ENCODE measurements at places on chromosomes 11 and 22.
A peak's percentile ranks its signal among the peaks of the same experiment; 100 is the strongest.

GRCh38 chr22:25165785-25166184 lies 33.9 kb upstream of the CRYBB3 start:
- DNase-seq, result no peak

DNA sequence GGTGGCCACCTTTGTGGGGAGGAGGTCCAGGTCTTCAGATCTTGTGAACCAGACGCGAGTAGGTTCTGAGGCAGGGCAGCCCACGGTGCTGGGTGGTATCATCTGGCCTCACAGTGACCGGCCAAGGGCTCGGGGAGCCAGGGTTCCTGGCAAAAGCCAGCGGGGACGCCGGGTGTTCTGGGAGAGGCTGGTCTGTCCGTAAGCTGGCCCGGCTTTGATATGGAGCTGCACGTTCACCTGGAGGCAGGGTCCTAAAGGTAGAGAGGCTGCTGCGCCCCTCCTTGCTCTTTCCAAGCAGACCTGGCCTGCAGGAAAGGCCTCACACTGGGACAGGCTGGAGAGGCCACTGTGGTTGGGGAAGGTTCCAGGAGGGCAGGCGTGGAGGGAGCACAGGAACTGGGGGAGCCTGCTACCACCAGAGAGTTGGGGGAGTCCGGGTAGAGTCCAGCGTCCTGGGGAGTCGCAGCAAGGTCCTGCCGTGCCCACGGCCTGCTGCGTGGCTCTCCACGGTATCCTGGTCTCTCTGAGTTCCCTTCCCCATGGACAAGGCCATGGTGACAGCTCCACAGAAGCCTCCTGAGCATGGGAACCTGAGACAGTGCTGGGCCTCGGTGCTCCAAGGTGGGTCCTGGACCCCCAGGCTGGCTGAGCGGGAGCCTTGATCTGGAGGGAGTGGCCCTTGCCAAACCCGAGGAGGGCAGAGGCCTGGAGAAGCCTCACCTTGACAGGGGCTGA lies 452.4 kb upstream of the B3GAT1 start:
- no peak for DNase-seq

DNA sequence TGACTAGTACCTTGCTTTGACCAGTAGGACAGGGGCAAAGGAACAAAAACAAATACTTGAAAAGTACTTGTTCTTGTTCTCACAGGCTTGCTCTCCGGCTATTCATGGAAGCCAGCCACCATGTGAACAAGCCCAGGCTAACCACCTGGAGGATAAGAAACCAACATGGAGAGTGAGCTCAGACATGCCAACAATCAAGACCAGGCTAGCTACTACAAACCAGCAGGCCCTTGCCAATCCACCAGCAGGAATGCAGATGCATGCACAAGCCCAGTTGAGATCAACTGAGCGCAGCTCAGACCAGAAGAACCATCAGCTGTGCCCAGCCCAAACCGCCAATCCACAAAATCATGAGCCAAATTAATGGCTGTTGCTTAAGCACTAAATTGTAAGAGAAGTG lies 180.1 kb upstream of the ISX start:
- DNase-seq, result no peak

GRCh38 chr11:64250415-64251015 lies 815 bp upstream of the PLCB3 start:
- no peak for DNase-seq

DNA sequence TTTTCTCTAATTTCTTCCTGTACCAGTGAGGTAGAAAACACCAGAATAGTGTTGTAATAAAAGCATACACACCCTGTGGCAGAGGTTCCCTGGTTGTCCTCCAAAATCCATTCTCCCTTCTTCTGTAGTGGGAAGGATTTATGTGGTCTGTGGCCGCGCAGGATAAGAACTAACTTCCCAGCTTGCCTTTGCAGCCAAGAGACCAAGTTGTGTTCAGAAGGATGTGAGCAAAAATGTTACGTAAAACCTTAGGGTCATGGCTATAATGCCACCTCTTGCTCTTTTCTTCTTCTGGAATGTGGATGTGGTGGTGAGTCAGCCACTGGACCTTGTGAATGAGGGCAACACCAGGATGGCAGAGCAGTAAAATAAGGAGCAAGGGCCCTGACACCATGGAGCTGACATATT lies 28.4 kb downstream of the CCDC90B start:
- DNase-seq, result peak; percentile 89

DNA sequence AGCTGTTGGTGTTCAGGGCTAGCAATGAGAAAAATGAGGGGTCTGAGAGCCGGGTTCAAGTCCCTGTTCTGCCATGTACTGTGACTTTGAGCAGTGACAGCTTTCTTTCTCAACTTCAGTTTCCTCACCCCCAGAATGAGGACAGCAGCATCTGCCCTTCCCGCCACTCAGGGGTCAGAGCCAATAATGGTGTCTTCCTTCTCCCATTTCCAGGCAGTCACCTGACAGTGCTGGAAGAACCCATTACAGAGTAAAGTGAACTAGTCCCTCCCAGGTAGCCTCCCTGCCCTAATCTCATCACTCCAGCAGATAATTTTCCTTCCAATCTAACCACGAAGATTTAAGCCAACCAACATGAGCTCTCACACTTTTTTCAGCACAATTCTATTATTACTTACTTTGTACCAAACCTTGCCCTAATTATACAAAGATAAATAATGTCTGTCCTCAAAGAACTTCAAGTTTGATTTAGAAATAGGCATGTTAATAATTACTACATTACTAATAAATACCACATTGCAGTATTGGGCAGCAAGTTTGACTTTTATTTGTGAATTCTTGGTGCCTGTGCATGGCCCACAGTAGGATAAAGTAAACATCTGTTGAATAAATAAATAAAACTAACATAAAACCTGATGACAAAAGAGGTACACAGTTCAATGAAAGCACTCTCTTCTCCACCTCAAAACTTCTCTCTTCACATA lies 61.0 kb downstream of the SERGEF start:
- DNase-seq, result no peak

- DNase-seq, result no peak
These were observed 121.8 kb downstream of the ETS1 start for GRCh38 chr11:128465531-128465930.

DNA sequence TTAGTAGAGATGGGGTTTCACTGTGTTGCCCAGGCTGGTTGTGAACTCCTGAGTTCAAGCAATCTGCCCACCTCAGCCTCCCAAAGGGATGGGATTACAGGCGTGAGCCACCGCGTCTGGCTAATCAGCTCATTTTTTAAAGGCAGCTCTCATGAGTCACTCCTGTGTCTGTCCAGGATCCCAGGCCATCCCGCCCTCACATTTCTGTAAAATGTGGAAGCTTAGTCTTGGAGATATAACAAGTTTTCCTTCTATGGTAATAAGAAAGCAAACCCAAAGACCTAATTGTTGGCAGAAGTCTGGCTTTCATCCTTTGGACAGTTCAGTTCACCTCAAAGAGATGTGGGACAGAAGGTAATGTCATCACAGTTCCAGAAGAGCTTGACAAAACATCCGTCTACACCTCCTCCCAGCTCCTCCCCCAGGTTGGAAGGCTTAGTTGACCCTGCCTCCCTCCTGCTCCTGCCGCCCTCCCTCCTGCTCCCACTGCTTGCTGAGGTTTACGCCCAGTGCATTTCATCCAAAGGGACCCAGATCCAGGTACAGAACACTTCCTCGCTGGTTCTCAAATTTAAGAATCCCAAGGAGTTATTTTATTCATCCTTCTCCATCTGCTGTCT lies 6.4 kb downstream of the DRD2 start:
- DNase-seq, result no peak

DNA sequence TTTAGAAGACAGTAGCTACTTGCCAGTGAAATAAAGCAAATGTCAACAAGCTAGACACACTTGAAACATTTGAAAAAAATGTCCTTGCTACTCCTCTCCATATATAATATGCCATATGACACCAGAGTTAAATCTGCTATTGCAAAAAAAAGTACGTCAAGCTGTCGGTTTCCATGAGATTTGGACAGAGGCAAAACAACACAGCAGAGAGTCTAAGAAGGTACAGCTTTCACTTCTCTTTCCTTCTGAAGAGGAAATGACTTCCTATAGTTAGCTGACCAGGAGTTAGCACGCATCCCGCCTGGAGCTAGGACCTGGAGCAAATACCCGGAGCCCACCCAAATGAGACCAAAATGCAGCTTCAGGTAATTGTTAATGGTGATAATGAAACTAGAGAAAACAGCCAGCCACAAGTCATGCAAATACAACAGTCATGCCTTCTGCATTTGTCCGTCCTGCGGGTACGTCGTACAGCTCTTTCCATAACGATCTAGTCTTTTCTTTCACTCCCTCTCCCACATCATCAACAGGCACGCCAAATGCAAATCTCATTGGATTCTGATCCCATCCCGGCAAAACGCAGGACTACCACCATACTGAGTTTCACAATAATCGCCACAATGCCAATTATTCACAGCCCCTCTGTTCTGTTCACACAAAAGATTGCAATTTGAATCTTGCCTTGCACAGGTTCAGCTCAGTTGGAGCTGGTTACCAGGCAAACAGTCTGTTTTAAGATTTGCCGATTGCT lies 395.0 kb upstream of the CCDC90B start:
- DNase-seq, result no peak

DNA sequence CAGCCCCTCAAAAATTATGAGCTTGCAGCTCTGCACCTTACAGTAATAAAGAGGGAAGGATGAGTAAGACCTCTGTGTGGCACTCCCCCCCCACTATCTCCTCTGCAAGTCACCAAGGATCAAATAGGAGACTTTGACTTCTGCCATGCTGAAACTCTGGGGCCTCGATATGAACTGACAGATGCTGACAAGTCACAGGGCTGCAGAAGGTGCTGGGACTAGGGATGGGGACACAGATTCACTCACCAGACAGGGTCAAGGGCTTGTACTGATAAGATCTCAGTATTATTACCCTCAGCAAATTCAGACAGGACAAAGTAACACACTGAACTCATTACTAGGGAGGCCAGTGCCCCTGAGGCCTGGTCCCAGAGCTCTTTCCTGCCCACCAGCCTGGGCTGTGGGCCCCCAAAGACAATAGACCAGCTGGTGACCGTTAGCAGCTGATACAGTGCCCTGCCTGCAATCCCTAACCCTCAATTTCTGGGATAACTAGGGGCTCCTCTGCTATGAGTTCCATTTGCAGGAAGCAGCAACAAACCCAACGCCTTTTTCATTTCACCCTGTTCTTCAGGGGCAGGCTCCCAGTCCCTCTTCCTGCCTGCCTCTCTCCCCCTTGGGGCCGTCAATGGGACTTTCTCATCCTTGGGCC lies 20.1 kb downstream of the TMPRSS13 start:
- no peak for DNase-seq

DNA sequence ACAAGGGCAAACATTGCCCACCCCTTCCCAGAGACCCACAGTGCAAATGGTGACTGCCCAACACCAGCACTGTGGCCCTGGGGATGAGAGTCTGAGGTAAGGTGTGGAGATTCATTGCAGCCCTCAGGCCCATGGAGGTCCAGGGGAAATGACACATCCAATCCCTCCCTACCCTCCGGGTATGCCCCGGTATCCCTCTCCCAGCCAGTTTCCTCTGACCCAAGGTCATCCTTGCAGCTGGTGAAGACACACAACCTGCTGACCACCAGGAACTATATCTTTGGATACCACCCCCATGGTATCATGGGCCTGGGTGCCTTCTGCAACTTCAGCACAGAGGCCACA lies 18.9 kb upstream of the UVRAG start:
- DNase-seq, result no peak

GRCh38 chr22:43423046-43423445 lies 11.2 kb downstream of the MPPED1 start:
- DNase-seq, result no peak

GRCh38 chr22:38652859-38653258 lies 3.3 kb downstream of the FAM227A start:
- no peak for DNase-seq

DNA sequence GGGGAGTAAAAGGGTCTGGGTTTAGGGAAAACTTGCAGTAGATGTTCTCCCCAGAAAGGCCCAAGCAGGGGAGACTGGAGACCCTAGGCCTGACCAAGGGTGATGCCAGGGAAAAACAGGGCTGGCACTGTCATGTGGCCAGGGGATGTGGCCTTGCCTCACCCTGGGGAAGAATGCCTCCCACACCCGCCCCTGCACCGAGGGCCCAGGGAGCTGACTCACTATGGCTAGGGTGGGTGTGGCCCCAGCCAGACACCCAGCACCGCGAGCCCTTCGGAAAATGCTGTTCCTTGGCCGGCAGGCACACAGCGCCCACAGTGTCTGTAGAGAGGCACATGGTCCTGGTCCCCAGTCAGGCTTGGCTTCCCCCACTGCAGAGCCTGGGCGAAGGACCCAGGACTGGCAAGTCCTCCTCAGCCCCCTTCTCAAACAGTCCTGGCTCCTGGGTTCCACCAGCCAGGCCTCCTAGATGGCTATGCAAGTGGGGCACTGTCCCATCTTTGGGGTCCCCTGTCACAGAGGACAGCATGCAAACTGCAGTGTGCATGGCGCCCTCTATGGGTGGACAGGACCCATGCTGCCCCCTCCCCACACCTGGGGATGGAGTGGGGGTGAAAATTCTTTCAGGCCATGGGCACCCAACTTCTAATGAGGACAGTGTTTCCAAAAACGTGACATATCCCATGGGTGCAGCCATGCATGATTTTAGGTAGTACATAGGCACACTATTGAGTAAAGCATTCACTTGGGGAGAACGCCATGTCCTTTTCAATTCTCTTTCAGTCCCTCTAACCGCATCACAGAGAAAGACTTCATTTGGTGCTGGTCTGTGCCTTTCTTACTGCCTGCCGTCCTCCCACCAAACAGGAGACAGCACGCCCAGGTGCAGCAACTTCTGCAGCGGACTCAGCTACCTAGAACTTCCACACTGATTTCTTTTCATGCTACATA lies 15.2 kb downstream of the TMPRSS5 start:
- peak; percentile 73 for DNase-seq

GRCh38 chr11:111538407-111539114 lies 2.0 kb upstream of the LAYN start:
- DNase-seq, result no peak

Data from astrocyte of the spinal cord (primary cell).